ENCODE measurements at places on chromosomes 6 and 20.

DNA sequence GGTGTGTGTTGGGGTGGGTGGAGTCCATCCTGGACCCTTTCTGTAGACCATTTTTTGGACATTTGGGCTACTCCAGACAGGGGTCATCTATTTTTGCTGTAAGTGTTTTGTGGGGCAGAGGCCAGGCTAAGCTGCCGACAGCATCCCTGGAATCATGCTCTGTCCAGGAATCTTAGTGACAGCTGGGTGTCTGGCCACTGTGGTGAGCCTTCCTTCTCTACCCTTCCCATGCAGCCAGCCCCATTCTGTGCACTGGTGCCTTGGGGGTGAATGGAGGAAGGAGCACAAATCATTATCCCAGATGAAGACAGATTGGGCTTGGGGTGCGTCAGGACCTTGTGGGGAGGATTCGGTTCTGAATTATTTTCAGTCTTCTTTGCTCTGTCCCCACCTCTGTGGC, 20.2 kb downstream of the TOX2 start:
- DNase-seq = no peak

DNA sequence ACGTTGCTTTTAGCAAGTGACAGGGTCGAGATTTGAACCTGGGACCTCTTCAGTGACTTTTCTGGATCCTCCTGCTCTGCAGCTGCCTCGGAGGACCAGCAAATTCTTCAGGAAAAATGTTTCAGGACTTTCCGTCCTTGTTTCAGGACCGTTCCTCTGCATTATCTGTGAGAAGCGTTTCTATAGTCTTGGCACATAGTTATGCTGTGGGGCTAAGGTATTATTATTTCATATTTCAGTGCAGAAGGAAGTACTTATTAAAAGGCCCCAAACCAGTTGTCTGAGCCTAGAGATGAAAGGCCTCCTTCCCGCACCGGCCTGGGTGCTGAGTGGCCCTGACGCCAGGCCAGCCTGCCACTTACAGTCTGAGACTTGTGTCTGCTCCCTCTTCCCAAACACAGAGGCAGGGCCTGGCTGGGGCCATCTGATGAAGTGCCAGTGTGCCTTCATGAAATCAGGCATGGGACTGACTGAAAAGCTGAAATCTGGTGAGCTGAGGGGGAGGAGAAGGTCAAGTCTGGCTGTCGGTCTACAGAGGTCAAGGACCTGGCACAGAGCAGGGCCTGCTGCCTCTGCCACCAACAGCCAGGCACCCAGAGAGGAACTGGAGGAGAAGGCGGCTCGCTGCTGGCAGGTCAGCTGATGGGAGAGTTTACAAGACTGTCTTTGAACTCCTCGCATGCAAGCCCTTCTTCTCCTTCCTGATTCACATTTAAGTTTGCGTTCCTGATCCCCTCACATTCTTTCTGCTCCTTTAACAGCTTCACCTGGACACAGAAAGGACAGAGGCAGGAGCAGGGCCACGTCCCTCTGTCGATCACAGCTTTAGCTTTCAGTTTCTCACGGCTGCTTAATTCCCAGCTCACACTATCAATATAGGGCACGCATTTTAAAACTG, 8.9 kb upstream of the QKI start:
- no peak for DNase-seq

DNA sequence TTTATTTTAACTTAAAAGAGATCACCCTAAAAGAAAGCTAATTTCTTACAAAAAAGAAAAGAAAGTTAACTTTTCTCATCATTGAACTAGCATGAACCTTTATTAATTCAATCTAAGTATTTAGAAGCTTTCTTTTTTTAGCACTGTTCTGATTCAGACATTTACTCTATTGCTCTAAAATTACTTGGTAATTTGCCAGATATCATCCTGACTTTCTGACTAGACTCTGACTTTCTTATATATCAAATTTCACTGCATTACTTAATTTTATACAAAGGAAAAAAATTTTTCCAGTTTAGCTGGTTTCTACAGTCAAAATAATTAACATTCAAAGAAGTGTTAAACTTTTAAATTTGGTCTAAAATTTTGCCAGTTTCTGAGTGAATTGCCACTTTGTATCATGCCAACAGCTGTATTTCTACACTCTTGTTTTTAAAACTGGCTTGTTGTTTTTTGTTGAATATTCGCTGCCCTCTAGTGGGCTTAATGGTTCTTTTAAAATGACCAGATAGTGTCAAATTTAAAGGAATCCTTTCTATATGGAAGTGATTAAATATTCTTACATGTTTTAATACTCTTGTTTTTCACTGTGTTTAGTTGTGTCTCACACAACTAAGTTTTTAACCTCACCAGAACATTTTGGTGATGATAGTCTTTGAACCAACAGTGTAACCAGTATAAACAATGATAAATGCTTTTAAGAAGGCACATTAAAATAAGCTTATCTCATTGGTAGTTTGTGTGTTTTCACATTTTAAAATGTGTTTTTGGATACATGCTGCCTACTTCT, 102.0 kb downstream of the POPDC3 start:
- peak; percentile 29 for DNase-seq

DNA sequence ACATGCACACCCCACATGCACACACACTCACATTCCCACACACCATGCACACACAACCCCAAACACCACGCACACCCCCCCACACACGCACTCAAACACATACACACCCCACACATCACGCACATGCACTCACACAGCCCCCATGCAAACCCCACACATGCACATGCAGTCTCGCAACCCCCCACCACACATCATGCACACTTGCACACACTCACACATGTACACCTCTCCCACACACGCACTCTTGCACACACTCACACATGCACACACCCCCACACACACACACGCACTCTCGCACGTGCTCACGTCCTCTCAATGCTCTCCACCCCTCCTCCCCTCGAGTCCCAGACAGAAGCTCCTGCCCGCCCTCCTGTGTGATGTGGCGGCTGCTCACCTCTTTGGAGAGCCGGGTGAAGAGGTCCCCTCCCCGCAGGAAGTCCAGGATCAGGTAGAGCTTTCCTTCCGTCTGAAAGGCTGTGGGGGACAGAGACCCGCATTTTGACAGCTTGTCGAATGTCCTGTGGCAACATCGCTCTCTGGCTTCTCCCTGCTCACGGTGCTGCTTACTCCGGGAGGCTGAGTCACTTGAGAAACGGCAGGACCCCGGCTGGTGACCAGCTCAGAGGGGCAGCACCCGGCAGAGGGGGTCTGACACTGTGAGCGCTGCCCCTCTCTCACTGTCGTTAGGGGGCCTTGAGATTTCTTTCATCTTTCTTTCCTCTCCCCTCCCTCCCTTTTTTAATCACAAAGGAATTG, 78.5 kb downstream of the RAMACL start:
- DNase-seq = no peak

- no peak for DNase-seq
Measured at GRCh38 chr6:134928151-134928900, 21.6 kb downstream of the ALDH8A1 start.

- no peak for DNase-seq
Measured at GRCh38 chr20:38373231-38373867, 27.1 kb downstream of the LBP start.

- DNase-seq = no peak
Measured at GRCh38 chr6:137265561-137266308, 46.5 kb upstream of the IFNGR1 start.

DNA sequence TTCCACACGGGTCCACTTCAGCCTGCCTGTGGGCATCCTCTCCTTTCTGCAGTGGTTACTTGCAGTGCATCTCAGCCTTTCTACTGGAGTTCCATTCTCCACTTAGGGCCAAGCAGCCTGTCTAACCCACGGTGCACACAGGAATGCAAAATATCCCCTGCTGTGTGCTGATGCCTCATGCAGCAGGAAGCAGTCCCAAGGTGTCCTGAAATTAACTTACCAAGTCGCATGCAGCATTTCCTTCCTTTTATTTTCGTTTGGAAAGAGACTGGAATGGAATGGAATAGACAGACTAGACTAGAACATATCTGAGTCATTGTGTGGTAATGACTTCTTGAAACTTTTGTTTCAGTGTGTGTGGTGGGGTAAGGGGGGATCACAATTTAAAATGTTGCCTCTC, 25.9 kb upstream of the FOXQ1 start:
- DNase-seq = no peak

DNA sequence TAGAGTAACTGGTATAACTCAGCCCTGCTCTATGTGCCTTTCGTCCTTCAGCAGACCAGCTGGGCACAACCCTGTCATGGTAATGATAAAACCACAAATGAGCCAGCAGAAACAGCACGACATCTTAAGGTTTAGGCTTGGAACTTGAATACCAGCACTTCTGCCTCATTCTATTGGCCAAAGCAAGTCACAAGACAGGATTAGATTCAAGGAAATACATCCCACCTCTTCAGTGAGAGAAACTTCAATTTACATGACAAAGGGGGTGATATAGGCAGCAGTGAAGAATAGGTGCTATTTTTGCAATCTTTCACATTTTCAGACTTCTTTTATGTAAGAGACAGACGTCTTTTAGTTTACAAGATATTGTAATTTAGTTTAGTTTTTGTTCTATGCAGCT, 69.8 kb upstream of the SLC35F1 start:
- DNase-seq = no peak

DNA sequence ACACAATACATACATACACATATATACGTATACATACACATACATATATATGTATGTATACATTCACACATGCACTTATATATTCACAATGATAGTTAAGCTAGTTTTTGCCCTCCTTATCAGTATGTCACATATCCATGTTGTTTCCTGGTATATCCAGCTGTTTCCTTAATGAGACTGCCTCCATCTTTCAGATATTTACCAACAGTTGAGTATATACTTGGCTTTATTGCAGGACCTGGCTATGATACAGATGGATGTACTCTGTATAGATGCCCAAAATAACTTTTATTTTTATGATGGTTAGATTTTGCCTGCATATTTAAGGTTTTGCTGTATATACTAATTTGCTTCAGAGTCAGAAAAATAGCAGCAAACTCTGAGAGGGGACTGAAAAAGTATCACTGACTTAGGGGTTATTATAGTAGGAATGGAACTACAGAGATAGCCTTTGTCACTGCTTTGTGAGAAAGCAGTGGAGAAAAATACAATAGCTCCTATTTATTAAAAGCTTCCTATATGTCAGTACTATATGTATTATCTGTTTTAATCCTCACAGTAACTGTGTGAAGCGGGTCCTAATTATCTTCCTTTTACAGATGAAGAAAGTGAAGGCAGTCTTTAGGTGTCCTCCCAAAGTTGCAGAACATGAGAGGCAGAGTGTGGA, 35.5 kb downstream of the CARMIL1 start:
- no peak for DNase-seq

GRCh38 chr20:44730441-44730840, 15.2 kb upstream of the KCNK15 start:
- no peak for DNase-seq

DNA sequence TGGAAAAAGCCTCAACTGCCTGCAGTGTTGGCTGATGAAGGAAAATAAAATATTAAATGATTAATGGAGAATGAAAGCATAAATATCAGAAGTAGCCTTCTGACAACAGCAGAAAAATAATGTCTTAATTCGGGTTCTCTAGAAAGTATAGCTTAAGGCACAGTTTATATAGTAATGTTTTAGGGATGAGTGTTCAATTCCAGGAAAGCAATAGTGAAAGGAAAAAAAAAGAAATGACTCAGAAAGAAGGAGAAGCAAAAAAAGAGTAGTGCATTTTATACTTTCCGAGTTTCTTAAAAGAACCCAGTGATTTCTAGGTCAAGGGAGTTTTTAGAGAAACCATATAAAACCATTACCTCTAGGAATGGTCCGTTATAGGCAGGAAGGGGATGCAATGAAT, 137.3 kb downstream of the HTR1B start:
- DNase-seq = no peak

DNA sequence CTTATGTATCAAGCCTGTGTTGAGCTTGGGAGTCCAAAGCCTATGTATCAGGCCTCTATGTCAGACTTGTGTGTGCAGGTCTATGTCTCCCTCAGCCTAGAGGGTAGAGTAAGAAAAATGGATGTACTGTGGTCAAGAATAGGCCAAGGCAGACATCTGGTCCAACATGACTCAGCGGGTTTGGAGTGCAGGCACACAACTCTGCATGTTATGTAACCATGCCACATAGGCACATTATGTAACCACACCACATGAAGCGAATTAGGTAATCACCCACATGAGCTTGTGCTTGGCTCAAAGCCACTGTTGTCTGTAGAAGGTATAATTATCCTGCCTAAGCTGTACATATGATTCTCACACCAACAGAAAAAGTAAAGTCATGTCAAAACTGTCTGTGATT, 1190.5 kb upstream of the EYS start:
- DNase-seq = no peak

DNA sequence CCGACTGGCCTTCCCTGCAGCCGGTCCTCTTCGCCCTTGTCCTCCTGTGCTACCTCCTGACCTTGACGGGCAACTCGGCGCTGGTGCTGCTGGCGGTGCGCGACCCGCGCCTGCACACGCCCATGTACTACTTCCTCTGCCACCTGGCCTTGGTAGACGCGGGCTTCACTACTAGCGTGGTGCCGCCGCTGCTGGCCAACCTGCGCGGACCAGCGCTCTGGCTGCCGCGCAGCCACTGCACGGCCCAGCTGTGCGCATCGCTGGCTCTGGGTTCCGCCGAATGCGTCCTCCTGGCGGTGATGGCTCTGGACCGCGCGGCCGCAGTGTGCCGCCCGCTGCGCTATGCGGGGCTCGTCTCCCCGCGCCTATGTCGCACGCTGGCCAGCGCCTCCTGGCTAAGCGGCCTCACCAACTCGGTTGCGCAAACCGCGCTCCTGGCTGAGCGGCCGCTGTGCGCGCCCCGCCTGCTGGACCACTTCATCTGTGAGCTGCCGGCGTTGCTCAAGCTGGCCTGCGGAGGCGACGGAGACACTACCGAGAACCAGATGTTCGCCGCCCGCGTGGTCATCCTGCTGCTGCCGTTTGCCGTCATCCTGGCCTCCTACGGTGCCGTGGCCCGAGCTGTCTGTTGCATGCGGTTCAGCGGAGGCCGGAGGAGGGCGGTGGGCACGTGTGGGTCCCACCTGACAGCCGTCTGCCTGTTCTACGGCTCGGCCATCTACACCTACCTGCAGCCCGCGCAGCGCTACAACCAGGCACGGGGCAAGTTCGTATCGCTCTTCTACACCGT, 6.1 kb downstream of the UBD start:
- DNase-seq = peak; percentile 11

GRCh38 chr6:44062105-44062770, 65.0 kb downstream of the MRPL14 start:
- no peak for DNase-seq

GRCh38 chr6:3813150-3813780, 35.9 kb upstream of the FAM50B start:
- no peak for DNase-seq

DNA sequence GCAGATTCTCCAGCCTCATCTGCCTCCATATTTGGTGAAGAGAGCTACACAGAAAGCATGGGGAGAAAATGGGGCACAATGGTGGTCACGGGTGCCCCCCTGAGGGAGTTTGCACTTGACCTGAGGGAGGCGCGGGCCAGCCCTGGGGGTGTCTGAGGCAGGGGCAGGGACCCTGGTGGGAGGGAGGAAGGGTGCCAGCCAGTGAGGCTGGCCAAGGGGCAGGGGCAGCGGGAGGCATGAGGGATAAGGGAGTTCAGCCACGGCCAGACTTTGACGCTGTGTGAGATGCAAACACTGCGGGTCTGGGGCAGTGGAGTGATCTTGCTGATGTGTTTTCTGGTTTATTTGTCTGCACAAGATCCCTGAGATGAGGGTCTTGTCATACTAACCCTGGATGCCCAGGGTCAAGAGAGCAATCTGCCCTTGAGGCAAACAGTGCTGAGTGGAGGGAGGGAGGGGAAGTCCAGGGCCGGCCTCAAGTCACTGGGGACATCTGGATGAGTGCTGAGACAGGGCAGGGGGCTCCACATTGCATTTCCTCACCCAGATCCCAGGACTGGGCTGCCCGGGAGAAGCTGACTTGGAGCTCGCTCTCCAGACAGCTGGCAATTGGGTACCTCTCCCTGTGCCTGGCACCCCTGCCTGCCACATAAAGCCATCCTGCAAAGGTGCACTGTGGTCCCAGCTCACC, 8.8 kb upstream of the PCMTD2 start:
- DNase-seq = no peak
